H9 (cell line): ENCODE measurements at places on chromosomes 6 and 20. TPM values are rescaled to one million over a fixed set of nuclear protein-coding genes. Genes with fewer than 3 reads are reported as not detected.

DNA sequence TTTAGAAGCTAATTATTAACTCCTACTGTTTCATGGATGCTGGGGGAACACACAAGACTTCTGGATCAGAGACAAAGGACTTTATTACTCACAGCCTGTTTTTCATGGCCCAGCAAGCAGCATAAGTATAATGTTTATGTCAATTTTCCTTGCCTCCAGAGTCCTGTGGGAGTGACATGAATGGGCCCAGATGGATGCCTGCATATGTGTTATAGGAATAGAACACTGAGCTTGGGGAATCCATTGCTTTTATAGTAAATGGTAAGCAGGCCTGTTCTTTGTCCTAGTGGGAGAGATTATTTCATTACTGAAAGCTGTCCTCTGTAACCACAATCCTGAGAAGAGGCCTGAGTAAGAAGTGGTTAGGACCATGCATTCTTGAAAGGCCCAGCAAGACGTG is 25.6 kb downstream of the BLTP3A start:
- no peak for DNase-seq
- peaks cover 7% of the 10 kb centered on the region for H3K36me3 ChIP-seq
- H3K4me3 ChIP-seq, result no peak overlapping the region
- H3K27me3 ChIP-seq, result no peaks in the 10 kb centered on the region
- no peaks in the 10 kb centered on the region for H3K4me1 ChIP-seq

- no peak overlapping the region for H3K4me3 ChIP-seq
- no peaks in the 10 kb centered on the region for H3K4me1 ChIP-seq
- H3K27ac ChIP-seq, result no peak overlapping the region
- H3K27me3 ChIP-seq, result no peaks in the 10 kb centered on the region
- no peaks in the 10 kb centered on the region for H3K36me3 ChIP-seq
Observed at GRCh38 chr6:41181566-41181965, 18.6 kb upstream of the TREM2 start.

GRCh38 chr6:100482698-100483097 is 18.0 kb upstream of the SIM1 start:
- no peak overlapping the region for H3K27ac ChIP-seq
- no peaks in the 10 kb centered on the region for H3K4me1 ChIP-seq
- no peak for DNase-seq
- H3K4me3 ChIP-seq, result no peak overlapping the region

GRCh38 chr20:20843982-20844381 is 131.5 kb upstream of the RALGAPA2 start:
- no peaks in the 10 kb centered on the region for H3K27me3 ChIP-seq
- no peak overlapping the region for H3K27ac ChIP-seq
- no peaks in the 10 kb centered on the region; the same call in 1 of the 2 replicates for H3K4me1 ChIP-seq
- no peaks in the 10 kb centered on the region for H3K36me3 ChIP-seq

DNA sequence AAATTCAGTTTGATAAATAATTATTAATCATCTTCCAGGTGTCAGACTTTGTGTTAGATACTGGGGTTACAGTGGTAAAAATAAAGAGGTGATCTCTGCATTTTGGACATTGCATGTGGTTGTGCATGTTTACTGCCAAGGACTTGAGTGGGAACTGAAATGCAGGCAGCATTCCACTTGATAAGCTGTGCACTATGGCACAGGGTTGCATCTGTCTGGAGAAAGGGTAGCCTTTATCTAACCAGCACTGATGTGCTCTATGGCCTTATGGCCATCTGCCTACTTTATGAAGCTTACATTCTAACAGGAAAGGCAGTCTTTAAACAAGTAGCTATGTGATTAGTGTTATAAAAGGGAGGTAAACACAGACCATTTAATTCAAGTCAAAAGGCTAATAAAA is 53.0 kb upstream of the MLIP start:
- H3K27ac ChIP-seq, result no peak overlapping the region
- no peaks in the 10 kb centered on the region; the same call in 2 of the 3 replicates for H3K36me3 ChIP-seq
- DNase-seq, result no peak

DNA sequence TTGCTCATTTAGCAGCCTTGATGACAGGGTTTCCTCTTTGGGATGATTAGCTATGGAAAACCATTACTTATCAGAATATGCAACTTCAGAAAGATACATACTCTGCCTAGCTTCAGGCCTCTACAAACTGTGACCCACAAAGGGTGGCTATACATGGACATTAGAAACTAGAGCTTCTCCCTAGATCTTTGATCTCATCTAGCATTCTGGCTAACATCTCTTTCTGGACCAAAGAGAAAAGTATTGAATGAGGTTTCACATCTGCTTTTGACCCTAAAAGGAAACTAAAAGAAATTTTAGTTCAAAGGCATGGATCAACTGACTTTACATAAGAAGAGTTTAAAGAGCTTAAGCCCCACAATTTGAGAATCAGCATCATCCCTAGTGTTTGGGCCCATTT is 12.4 kb upstream of the HMGN3 start:
- no peaks in the 10 kb centered on the region for H3K4me1 ChIP-seq
- DNase-seq, result no peak
- no peak overlapping the region for H3K27ac ChIP-seq
- H3K4me3 ChIP-seq, result no peak overlapping the region
- no peaks in the 10 kb centered on the region for H3K27me3 ChIP-seq

GRCh38 chr20:34269996-34270627 is 28.9 kb downstream of the ASIP start:
- peaks cover 11% of the 10 kb centered on the region; the same call in 2 of the 3 replicates for H3K36me3 ChIP-seq
- H3K27me3 ChIP-seq, result no peaks in the 10 kb centered on the region
- H3K4me1 ChIP-seq, result no peaks in the 10 kb centered on the region
- H3K27ac ChIP-seq, result no peak overlapping the region

DNA sequence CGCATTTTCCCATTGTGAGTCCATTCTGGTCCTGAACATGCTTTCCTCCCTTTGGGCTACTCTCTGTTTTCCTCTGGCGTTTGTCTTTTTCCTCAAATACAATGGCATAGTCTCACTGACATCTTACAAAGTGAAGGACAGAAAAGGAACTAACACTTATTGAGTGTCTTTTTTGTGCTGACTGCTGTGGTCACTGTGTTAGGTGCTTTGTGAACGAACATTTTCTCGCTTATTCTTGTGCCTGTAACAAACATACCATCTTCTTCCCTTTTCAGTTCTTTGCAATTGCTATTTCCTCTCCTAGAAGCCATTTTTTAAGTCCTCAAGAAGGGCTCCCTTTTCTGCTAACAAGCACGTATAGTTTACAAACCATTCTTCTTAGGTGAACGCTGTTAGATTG is 15.4 kb downstream of the FIG4 start:
- no peaks in the 10 kb centered on the region for H3K27me3 ChIP-seq
- no peak for DNase-seq
- no peak overlapping the region for H3K4me3 ChIP-seq

DNA sequence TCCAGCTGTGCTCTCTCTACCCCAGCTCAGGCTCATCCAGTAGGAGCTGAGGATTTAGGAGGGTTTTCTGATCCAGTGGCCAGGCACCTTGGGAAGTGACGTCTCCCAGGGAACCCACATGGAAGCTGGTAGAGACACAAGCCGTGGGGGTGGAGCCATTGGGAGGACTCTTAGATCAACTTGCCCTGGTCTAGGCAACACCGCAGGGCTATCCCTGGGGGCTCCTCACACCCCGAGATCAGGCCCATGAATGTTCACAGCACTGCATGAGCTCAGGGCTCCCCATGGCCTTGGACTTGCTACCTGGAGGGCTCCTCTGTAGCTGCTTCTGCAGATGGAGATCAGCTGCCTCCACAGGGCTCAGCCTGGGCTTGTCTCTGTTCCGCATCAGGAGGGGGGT is 112.1 kb downstream of the CDH4 start:
- no peak overlapping the region for H3K4me3 ChIP-seq
- H3K27ac ChIP-seq, result no peak overlapping the region
- H3K36me3 ChIP-seq, result peaks cover 14% of the 10 kb centered on the region
- no peak for DNase-seq
- H3K27me3 ChIP-seq, result peaks cover 9% of the 10 kb centered on the region; the same call in 1 of the 2 replicates

- no peaks in the 10 kb centered on the region for H3K4me1 ChIP-seq
- H3K4me3 ChIP-seq, result no peak overlapping the region
- H3K36me3 ChIP-seq, result no peaks in the 10 kb centered on the region
- no peaks in the 10 kb centered on the region for H3K27me3 ChIP-seq
- peak; percentile 68 for DNase-seq
Observed at GRCh38 chr6:32700391-32701040, 34.1 kb upstream of the HLA-DQB1 start.

- no peak overlapping the region for H3K4me3 ChIP-seq
- no peak overlapping the region for H3K27ac ChIP-seq
- no peaks in the 10 kb centered on the region for H3K27me3 ChIP-seq
- H3K4me1 ChIP-seq, result no peaks in the 10 kb centered on the region
- DNase-seq, result no peak
Observed at GRCh38 chr6:43724914-43725642, 37.5 kb upstream of the MRPS18A start.

GRCh38 chr6:149235130-149235561 is 82.4 kb upstream of the TAB2 start:
- H3K4me1 ChIP-seq, result no peaks in the 10 kb centered on the region
- no peak overlapping the region for H3K4me3 ChIP-seq
- no peaks in the 10 kb centered on the region for H3K27me3 ChIP-seq
- no peak for DNase-seq
- H3K36me3 ChIP-seq, result no peaks in the 10 kb centered on the region

DNA sequence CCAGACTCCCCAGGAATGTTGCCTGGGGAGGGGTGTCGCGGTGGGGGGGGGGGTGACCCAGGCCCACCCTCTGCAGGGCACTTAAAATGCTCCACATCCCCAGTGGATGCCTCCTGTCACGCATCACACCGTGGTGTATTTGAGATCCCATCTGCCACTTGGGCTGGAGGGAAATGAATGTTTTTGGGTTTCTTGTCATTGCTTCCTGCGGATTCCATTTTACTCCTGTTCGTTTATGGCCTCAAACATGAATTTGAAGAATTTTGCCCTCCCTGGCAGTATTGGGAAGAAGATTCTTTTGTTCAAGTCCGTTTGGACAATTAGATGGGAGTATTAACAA is 544 bp upstream of the KHDC1 start:
- H3K4me3 ChIP-seq, result peak overlapping the region; percentile 68
- DNase-seq, result no peak

GRCh38 chr6:25415274-25415673 is 136.1 kb downstream of the CARMIL1 start:
- peaks cover 16% of the 10 kb centered on the region for H3K36me3 ChIP-seq
- peaks cover 9% of the 10 kb centered on the region for H3K4me1 ChIP-seq
- no peak overlapping the region for H3K27ac ChIP-seq
- peak overlapping the region; percentile 2; the same call in 1 of the 3 replicates for H3K4me3 ChIP-seq

DNA sequence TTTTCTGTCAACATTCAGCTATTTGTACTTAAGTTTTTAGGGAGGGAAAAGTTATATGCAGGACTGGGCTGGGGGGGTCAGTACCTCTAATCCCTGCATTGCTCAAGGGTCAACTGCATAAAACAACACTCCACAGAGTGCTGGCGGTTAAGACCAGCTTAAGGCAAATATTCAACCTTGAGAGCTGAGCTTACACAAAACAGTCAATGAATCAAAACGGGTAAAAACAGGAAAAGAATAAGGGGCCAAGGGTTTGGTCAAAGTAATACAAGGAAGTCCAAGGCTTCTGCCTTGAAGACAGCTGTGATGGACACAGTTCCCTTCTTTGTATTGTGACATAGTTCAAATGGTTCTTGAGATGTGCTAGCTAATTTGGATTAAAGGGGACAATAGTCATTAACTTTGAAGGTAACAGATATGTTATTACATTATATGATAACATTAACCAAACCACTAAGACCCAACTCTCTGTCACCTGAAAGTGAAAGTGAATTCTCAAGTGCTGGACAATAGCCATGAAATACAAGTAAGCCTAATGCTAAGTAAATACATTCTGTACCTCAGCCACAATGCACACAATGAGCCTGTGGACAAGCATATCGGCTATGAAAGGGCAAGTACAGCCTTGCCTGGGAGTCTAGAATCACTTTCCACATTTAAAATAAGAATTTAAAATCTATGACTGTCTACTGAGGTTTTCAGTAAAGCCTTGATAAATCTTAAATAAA is 106.8 kb downstream of the PDE10A start:
- no peaks in the 10 kb centered on the region; the same call in 1 of the 2 replicates for H3K4me1 ChIP-seq
- DNase-seq, result no peak
- no peak overlapping the region for H3K4me3 ChIP-seq
- peaks cover 19% of the 10 kb centered on the region for H3K36me3 ChIP-seq

DNA sequence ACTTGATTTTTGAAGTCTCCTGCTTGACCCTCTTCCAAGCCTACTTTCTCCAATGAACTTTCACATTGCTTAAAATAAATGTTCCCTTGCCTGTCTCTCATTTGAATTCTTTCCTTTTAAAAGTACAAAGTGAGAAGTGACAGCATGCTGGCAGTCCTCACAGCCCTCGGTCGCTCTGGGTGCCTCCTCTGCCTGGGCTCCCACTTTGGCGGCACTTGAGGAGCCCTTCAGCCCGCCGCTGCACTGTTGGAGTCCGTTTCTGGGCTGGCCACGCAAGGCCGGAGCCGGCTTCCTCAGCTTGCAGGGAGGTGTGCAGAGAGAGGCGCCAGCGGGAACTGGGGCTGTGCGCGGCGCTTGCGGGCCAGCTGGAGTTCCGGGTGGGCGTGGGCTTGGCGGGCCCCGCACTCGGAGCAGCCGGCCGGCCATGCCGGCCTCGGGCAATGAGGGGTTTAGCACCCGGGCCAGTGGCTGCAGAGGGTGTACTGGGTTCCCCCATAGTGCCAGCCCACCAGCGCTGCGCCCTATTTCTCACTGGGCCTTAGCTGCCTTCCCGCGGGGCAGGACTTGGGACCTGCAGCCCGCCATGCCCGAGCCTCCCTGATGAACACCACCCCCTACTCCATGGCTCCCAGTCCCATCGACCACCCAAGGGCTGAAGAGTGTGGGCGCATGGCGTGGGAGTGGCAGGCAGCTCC is 31.9 kb downstream of the SERPINB6 start:
- H3K4me3 ChIP-seq, result no peak overlapping the region
- peaks cover 7% of the 10 kb centered on the region; the same call in 1 of the 2 replicates for H3K36me3 ChIP-seq
- H3K27ac ChIP-seq, result no peak overlapping the region
- no peak for DNase-seq
- no peaks in the 10 kb centered on the region for H3K27me3 ChIP-seq
- H3K4me1 ChIP-seq, result no peaks in the 10 kb centered on the region; the same call in 1 of the 2 replicates

DNA sequence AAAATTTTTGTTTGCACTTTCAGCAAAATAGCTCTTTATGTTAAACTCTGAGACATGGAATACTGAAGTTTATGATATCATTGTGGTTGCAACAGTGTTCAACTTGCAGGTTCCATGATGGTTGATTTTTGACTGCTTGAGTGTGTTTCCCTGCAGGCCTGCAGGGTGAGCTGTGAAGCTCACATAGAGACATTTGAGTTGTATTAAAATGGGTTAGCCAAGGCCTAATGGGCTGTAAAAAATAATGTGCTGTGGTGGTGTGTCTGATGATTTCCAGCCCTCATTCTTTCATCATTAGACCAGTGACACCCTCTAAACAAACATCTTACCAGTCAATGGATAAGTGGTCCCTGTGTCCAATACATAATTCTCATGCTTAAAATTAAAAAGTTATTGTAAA is 321.4 kb downstream of the FARS2 start:
- no peak for DNase-seq
- no peaks in the 10 kb centered on the region for H3K27me3 ChIP-seq
- H3K4me3 ChIP-seq, result no peak overlapping the region
- H3K36me3 ChIP-seq, result peaks cover 5% of the 10 kb centered on the region

The SLC22A16 gene
- total RNA-seq, result not detected in 2 replicates

The RAMACL gene
- 0.28 and 0.29 TPM in 2 replicates for total RNA-seq
